ENCODE measurements at places on chromosomes 3 and 15.
A peak's percentile ranks its signal among the peaks of the same experiment; 100 is the strongest.

GRCh38 chr3:55474213-55474632 lies 12.9 kb downstream of the WNT5A start:
- DNase-seq, result no peak

GRCh38 chr3:95280711-95281352 lies 1218.0 kb downstream of the NSUN3 start:
- no peak for DNase-seq

- DNase-seq, result no peak
Measured at GRCh38 chr15:49124371-49124770, 31.0 kb downstream of the COPS2 start.

DNA sequence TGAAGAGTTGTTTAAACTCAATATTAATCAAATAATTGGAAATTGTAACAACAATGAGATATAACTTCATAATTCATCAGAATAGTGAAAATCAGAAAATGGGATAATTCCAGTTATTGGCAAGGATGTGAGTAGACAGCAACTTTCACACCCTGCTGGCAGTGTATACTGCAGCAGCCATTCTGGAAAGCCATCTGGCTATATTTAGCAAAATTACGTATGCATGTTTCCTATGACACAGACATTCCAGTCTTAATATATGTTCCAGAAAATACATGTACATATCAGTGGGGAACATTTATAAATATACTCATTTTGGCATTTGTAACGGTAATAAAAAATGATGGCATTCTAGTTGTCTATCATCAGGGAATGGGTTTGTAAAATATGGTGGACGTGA lies 564.1 kb downstream of the GBE1 start:
- DNase-seq, result no peak

DNA sequence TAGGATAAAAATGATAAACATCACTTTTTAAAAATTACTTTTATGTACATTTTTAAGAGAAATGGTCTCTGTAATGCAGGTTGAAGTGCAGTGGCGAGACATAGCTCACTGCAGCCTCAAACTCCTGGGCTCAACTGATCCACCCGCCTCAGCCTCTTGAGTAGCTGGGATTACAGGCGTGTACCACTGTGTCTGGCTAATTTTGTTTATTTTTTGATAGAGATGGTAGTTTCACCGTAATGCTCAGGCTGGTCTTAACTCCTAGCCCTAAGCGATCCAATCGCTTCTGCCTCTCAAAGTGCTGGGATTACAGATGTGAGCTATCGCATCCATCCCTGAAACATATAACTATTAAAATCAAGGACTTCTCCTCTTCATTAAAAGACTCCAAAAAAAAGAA lies 63.1 kb upstream of the CSPG5 start:
- no peak for DNase-seq

GRCh38 chr15:63497642-63498467 lies 6.5 kb upstream of the USP3 start:
- DNase-seq, result peak; percentile 83

- no peak for DNase-seq
Measured at GRCh38 chr3:143135150-143135549, 15.6 kb downstream of the CHST2 start.

GRCh38 chr3:63937661-63938651 lies 25.8 kb upstream of the SCAANT1 start:
- DNase-seq, result no peak

DNA sequence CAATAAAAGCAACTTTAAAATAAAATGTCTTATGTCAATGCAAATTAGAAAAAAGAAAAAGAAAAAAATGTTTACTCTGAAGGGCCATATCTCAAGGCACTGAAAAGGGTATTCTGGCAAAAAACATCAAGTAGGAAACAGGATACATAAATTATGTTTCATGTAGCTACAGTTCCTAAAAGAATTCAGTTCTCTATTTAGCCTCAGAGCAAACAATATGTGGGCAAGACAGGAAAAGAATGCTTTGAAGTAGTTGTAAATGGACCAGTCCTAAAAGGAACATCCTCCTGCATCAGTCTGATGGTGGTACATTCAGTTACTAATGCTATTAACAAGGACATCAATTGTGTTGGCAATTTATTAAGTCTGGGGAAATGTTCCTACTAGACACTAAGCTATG lies 8.1 kb downstream of the COMMD2 start:
- DNase-seq, result no peak

DNA sequence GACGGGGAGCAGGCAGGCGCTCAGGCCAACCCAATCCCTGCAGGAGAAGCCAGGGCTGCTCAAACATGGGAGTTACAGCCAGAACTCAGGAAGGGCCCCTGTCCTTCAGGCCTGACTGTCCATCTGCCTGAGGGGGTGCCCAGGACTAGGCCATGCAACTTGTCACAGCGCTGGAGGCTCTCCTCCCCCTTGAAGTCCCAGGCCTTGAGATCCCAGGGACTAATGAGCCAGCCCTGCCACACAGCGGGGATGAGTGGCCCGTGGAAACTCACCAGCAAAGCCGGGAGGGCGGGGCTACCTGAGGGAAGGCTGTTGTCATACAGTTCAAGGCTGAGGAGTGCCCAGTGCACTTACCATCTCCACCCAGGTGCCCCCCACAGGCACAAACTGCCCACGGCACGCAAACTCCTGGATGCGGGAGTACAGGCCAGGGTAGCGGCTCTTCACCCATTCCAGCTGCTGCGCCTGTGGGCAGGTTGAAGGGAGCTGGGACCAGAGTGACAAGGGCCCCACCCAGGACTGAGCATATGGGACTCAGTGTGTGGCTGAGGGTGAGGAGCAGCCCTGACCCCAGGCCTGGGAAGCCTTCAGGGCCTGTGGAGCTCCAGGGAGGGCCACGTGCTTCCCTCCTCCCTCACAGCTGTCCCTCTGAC lies 6.3 kb downstream of the MAN2C1 start:
- no peak for DNase-seq

- peak; percentile 74 for DNase-seq
Measured at GRCh38 chr15:40217166-40217824, 21.6 kb upstream of the PAK6 start.

DNA sequence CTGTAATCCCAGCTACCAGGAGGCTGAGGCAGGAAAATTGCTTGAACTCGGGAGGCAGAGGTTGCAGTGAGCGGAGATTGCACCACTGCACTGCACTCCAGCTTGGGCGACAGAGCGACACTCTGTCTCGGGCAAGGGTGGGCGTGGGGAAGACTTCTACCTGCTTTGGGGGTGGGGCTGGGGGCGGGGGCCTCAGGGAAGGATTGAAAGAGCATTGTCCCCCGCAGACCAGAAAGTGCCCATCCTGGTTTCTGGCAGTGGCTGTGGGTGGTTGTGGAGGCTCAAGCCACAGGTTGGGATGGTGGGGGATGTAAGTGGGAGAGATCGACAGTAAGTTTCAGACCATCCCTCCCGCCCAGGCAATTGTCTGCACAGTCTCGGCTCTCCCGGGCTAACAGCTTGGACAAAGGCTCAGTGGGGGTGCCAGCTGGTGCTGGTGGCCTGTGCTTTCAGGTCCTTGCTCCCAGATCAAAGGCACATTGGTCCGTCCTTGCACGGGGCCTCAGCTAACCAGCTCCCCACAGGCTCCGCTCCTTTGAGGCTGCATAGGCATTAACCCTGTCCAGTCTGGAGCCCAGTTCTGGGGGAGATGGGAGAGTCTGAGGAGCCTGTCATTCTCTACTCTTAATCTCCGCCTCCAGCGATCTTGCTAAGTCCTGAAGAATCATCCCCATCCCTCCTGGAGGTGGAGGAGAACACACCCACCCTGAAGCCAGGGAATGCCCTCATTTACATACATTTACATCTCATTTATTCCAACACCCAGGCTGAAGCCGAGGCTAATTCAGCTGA lies 8.6 kb downstream of the SCN5A start:
- no peak for DNase-seq

DNA sequence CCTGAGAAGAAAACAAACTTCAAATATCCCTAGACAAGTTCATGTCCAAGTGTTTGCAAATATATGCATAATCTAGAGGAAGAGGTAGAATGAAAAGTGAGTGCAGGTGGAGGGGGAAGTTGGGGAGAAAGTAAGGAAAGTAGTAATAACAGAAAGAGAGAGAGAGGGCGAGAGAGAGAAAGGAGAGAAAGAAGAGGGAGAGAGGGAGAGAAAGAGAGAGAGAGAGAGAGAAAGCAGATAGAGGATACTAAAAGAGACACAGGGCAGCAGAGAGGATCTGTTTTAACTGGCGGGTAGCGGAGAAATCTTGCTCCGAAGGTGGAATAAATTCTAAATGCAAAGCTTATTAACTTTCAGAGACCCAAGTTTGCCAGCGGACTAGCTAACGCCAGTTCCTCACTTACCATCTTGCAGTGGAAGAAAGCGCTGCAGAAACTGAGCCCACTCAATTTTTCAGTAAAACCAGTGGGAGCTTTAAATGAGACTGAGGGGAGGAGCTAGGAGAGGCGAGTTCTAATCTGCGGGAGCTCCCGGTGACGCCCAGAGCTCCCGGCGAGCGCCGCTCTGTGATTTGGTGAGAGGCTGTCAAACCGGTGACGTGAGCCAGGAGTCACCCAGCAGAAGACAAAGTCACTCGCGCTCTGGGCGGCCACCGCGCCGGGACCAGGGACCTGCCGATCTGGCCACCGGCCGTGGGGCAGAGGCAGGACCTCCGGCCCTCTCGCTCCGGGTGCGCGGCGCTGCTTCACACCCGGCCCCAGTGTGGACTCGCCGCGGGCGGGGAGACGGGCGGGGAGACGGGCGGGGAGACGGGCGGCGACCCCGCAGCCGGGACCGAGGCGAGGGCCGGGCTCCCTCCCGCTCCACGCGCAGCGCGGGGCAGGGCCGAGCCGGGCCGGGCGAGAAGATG lies at the start of gene GMNC:
Gene GMNC (minus strand): TSS at position 486 of the 910 bp plus-strand sequence. CDS start 79 bp downstream, at position 407.
- DNase-seq, result peak; percentile 6

- DNase-seq, result no peak
Measured at GRCh38 chr15:73015493-73015892, 36.8 kb upstream of the NEO1 start.

DNA sequence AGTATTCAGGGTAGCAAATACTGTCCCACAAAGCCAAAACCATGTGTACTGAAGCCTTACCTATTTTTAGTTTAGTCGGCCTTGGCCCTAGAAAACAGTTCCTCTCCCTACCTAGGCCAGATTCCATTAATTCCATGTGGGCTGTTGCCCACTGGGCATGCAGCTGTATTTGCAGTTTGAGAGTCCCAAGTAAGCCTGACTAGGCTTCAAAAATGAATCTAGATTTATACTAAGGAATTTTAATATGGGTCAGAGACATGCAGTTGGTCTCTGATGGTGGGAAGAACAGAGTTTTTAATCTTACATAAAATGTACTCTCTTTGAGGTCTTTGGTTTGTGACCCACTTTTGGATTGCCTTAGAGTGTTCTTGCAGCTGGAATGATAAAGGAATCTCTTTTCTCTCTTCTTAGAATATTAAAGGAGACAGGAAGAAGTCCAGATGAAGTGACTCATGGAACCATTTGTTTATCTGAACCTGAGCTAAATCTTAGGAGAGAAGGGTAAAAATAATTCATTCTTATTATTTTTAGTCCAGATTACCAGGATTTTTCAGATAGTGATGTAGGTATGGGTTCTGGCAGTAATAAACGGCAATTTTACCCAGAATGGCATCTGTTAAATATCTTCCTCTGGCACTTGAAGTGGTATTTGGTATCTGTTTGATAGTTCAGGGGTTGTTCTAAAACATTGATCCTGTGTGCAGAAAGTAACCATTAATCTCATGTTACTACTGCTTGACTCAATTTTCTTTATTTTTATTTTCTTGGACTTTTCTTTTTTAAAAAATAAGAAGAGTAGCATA lies 33.8 kb downstream of the GLCE start:
- no peak for DNase-seq

DNA sequence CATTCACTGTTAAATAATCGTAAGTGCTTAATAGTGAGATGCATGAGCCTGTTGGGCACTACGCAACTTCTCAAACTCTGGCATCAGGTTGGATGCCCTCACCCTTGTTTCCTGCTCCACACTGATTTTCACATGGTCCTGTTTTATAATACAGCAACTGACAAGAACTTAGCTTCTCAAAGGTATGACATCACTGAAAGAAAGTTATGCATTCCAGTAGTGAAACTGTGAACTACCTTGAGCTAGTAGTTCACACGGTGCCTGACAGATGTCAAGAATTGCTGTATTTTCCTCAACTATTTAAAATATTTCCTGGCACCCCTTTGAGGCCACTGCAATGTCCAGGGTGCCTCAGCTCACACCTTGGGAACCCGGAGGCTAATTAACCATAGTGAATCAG lies 327.5 kb downstream of the RORA start:
- DNase-seq, result no peak

DNA sequence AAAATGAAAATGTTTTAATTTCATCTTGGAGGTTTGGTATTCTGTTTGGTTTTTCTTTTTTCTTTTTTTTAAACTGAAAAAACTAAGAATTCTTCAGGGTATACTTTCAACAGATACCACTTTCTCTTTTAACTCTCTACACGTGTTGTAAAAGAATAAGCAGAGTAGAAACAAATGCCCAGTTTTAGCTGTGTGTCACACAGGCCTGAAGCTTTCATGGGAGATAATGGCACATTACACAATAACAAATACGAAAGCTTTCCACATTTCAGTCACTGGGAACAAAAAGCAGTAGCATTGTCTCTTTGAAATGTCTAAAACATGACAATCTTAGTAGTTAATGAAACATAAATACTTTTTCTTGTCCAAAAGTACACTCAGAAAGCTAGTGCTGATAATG lies 818.5 kb downstream of the TBL1XR1 start:
- no peak for DNase-seq

DNA sequence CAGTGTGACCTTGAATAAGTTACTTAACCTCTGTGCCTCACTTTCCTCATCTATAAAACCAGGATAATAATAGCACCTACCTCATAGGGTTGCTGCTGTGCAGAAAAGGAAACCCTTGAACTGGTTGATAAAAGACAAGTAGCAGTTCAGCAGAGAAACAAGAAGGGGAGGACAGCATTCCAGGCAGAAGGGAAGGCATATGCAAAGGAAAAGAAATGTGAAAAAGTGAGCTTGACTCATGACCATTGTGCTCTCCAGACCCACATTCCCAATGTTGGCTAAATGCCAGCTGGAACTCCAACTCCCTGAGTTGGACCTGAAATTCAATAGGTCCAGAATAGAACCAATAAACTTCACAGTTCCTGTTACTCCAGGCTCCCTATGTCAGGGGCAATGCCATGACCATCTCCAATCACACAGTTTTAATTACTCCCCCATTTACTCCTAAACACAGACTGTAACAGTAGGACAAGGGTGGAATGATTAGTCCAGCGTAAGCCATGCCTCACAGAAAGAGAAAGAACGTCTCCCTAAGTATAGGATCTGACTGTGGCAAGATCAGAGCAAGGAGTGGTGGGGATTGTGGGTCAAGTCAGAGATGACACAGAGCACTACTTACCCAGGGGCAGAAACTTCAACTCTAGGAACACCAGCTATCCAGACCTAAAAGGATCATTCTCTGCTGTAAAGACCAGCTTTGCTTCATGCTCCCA lies 26.9 kb downstream of the PRKAR2A start:
- no peak for DNase-seq

- DNase-seq, result no peak
Measured at GRCh38 chr3:26592451-26592850, 30.1 kb upstream of the LRRC3B start.

GRCh38 chr3:163315786-163316185 lies 1762.5 kb downstream of the SI start:
- DNase-seq, result no peak

DNA sequence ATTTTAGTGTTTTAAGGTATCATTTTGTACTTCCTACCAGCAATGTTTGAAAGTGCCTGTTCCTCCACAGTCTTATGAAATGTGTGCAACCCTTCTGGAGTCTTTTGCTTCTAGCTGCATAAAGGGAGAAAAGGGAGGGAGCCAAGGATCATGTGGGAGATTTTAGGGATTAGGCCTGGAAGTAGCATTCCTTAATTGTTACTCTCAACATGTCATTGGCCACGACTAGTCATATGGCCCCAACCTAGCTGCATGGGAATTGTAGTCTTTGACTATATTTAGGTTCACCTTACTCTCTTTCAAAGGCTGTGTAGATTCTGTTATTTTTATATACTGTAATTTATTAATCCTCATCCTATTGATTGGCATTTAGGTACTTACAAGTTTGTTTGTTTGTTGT lies 14.9 kb downstream of the CRTAP start:
- no peak for DNase-seq

All from CD4-positive, alpha-beta memory T cell (primary cell).